ENCODE measurements at places on chromosomes 7 and 10.

- no peak for DNase-seq
Observed at GRCh38 chr7:140263277-140263676, 86.5 kb upstream of the KDM7A start.

DNA sequence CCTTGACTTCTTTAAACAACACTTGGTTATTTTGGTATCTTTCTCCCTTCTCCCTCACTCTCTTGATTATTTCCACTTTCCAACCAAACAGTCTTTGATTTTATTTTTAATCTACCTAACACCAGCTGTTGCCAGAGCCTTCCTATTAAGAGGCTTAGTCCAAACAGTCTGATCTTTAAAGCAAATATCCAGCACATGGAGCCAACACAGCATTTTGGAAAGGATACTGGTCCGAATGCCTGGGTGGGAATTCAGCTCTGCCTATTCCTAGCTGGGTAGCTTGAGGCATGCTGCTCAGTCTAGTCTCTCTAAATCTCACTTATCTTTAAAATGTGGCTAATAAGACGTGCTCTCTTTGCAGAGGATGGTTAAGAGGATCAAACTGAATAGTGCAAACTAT, 129.3 kb downstream of the NRCAM start:
- no peak for DNase-seq

DNA sequence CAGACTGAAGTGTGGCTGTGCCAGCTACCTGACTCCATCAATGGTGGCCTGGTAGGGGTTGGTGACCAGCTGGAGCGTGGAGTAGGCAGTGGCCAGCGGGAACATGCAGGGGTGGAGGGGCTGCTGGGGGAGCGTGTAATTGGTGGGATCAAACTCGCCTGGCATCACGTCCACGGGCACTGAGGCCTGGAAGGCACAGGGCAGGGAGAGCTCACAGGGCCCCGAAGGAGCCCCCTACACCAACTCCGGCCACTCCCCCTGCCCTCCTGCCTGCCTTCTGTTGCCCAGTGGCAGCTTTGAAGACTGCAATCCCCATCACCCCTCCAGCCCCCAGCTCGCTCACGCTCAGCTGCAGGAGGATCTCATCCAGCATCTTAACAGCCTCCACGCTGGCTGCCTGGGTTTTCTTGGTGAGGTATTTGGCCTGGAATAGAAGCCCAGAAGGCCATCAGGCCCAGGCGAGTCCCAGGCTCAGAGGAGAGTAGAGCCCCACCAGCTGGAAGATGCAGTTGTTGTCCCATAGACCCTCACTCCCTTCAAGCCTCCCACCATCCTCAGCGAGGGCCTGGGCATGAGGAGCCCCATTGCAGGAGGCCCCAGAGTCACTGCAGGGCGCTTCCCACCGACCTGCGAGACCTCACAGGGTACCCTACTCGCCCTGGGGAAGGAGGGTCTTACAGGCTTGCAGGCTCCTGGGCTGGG, 7.1 kb downstream of the POLD2 start:
- no peak for DNase-seq

DNA sequence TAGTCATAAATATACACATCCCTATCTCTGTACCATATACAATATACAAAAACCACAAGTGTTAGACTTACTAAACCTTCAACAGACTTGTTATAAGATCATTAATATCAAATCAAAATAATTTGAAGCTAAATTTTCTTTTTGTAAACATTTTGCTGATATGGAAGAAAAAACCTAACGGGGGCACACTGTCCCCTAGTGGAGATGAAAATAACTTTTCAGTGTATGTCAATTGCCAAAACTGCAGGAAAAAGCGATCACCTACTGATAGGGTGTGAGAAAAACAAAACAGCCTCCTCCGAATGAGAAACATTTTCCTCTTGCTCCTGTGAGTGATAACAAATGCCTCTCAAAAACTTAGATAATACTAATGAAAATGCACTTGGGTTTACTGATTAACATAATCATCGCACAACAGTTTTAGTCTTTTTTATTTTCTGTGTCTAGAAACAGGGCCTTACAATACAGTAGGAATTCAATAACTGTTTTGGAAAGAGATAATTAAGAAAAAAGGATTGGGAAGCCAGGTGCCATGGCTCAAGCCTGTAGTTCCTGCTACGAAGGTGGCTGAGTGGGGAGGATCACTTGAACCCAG, 322.7 kb downstream of the CRPPA start:
- no peak for DNase-seq

DNA sequence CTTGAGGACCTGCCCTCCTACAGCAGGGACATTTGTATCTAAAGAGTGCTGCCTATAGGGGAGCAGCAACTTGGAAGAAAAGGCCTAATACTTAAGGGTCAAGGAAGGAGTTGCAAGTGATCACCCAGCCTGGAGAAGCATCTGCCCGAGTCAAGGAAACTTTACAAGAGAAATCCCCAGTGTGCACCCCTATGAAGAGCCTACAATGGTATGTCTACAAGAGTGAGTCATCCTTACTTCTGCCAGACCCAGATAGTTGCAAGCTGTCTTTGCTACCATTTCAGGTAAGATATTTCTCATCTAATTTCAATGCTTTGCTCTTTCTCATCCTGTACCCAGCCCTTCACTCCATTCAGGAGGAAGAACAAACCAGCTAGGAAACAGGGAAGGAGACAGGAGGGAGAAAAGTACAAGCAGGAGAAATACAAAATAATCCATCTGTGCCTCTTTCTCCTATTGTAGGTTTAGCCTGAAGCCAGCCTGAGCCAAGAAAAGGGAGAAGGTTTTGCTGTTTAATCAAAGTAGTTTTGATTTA, 34.4 kb upstream of the AGR3 start:
- DNase-seq: no peak

DNA sequence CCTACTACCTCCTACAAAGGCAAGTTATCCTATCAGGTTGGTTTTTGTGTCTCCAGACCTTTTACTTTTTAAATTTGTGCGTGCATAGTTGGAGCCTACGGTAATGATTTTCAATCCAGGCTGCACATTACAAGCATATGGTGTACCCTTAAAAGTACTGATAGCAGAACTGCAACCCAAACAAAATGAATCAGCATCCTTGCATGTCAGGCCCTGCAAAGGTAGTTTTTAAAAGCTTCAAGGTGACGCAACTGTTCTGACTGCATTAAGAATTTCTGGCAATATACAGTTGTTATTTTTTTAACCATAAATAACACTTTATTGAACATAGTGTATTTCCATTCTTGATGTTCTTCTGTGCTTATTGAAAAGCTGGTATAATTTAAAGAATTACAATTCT, 28.9 kb downstream of the GNAT3 start:
- DNase-seq: no peak
